Activated T-helper 1 cell treated with anti-CD3 and anti-CD28 coated beads, Interleukin-2, amount 50 U/mL, for 16 hours (primary cell): ENCODE measurements at places on chromosomes 1 and 21.

- no peak for DNase-seq
Measured at GRCh38 chr1:163436140-163436812, 114.5 kb downstream of the NUF2 start.

DNA sequence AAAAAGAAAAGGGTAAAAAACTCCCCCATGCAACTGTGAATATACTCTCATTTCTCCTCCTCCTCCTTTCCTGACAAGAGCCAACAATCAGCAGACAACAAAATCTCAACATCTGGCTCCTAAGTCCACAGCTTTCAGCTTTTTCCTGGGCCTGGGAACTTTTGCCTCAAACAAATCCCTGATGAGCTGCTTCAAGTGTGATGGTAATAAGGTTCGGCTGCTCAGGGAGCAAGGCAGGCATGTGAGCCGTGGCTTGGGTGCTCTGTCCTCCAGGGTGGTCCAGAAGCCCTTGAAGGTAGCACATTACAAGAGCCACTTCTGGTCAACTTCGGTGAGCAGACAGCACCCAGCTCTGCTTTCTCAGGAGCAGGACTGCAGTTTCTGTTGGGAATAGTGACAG lies 46.3 kb downstream of the ITPKB start:
- no peak for DNase-seq

- no peak for DNase-seq
Measured at GRCh38 chr1:19405761-19406487, 79.4 kb downstream of the CAPZB start.

DNA sequence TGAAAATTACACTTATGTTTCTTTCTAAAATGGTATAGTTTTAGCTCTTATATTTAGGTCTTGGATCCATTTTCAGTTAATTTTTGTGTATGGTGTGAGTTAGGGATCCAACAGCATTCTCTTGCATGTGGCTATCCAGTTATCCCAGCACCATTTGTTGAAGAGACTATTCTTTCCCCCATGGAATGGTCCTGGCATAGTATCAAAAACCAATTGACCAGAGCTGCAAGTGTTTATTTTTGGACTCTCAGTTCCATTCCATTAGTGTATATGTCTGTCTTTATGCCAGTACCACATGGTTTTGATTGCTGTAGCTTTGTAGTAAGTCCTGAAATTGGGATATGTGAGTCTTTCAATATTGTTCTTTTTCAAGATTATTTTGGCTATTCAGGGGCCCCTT lies 14.3 kb downstream of the TTLL10 start:
- DNase-seq, result no peak

- DNase-seq, result no peak
Measured at GRCh38 chr1:74430342-74430934, 82.0 kb downstream of the LRRC53 start.

- DNase-seq, result no peak
Measured at GRCh38 chr1:89962024-89962741, 32.7 kb upstream of the ZNF326 start.

- no peak for DNase-seq
Measured at GRCh38 chr1:202411422-202411821, 62.9 kb downstream of the PPP1R12B start.

DNA sequence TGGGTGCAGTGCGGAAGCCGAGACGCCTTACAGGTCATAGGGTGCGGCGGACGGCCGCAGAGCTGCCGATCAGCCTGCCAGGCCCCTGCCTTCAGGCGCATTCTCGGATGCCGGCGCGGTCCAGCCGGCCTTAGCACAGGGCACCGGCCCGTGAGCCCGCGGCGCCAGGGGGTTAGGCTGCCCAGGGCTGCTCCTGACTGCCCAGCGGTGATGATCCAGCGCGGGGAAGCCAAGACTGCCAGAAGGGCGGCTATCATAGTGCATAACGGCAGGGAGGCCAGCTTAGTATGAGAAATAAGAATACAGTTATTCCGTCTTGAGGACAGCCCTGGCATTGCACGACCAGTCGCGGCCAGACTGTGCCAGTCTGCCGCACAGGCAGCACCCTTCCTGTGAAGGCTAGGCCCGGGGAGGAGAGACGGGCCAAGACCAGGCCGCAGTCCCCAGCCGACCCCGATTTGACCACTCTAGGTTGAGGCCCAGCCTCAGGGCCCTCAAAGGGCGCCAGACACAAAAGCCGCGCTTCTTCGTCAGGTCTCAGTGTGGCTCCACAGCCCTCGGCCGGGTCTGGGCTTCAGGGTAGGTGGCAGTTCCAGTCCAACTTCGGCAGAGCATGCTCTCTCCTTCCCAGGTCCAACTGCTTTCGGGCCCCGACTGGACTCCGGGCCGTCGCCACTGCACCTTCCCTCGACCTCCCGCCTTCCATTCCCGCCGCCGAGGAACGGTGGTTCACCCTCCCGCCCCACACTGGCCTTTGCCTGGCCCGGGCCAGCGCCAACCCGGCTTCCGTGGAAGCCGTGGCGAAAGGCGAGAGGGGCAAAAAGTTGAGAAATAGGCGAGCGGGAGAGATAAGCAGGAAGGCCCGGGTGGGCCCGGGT lies 829 bp downstream of the ALX3 start:
- DNase-seq, result no peak

DNA sequence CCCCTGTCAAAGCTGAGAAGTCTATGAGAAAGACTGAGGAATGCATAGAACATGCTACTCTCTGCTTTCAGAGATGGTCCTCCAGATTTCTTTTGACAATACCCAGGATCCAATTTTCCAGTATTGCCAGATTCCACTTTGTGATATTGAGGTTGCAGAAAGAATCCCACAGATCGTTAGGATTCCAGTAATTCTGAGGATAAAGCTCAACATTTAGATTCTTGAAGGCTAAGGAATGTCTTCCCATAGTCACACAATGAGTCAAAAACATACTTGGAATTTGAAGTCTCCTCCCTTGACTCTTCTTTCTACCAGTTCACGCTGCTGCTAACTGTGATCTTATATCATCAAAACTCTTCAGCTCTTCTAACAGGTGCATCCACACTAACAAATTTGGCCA lies 57.1 kb downstream of the TNFSF18 start:
- DNase-seq, result no peak

DNA sequence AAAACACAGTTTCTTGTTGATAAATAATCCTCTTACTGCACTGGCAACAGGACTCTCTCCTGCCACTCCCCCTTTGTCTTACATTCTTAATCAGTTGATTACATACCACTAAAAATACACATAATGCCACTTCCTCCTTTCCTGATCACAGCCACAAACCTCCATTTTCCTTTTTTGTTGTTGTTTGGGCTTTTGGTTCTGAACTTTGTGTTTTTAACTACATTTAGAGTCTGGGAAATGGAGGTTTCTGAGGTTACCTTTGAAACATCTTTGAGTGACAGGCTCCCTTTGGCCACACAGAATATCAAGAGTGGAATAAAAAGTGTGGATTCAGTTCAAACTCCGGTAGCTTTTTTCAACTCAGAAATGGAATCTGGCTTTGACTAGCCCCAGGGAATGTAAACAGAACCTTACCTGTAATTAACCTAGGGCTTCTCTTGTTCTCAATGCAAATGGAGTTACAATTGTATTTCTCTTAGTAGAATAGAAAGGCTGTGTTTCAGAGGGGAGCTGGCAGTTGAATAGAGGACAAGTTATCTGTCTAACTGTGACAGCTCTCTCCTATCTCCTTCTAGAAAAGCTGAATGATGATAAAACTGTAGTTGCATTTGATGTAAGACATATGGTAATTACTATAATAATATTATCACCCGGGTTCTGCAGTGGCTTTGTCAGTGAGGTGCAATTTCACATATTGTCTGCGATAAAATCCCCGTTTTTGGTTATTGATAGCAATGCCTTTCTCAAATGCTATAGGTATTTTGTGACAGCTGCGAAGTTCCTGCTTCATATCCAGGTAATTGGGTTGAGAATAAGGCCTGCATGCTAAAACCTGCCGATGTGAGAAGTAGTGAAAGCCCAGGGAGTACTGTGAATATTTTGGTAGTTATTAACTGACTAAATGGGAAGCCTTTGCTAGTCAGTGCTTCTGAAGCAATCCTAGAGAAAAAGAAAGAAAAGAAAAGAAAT lies 66.9 kb downstream of the ST6GALNAC5 start:
- no peak for DNase-seq

- no peak for DNase-seq
Measured at GRCh38 chr21:39362733-39363132, 13.8 kb upstream of the HMGN1 start.

- DNase-seq, result no peak
Measured at GRCh38 chr1:232437510-232437909, 192.4 kb downstream of the SIPA1L2 start.

- DNase-seq, result no peak
Measured at GRCh38 chr1:192477630-192478029, 97.9 kb upstream of the RGS1 start.

DNA sequence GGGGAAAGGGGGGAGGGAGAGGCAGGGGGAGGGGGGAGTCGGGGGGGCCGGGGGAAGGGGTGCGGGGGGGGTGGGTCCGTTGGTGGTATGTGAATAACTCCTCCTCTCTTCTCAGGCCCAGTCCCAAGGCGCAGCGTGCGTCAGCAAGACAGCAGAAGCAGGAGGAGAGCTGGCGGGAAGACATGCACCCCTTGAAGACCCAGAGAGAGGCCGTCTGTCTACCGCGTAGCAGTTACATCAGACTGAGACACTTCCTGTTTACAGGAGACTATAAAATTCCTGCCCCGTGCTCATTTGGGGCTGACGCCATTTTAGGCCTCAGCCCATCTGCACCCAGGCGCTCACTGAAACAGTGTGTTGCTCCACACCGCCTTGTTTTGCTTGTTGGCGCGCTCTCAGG lies 55.3 kb downstream of the SETD4 start:
- no peak for DNase-seq

- no peak for DNase-seq
Measured at GRCh38 chr1:55708781-55709180, 493.6 kb upstream of the USP24 start.

- no peak for DNase-seq
Measured at GRCh38 chr1:32040711-32041110, 27.0 kb downstream of the KHDRBS1 start.

DNA sequence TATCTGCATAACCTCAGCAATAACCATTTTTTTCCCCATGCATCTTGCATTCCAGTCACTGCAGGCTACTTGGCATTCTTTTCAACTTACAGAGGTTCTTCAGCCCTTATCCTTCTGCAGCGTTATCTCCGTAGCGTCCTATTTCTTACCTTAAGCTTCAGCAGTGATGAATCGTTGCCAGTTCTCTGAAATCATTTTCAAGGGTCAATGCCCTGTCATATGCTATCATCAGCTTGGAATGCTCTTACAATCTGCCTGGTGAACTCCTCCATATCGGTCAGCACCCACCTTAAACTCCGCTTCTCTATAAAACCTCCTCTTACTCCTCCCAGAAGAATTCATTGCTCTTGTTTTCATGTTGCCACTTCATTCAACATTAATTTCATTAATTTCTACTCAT lies 105.1 kb upstream of the DPH5 start:
- no peak for DNase-seq

DNA sequence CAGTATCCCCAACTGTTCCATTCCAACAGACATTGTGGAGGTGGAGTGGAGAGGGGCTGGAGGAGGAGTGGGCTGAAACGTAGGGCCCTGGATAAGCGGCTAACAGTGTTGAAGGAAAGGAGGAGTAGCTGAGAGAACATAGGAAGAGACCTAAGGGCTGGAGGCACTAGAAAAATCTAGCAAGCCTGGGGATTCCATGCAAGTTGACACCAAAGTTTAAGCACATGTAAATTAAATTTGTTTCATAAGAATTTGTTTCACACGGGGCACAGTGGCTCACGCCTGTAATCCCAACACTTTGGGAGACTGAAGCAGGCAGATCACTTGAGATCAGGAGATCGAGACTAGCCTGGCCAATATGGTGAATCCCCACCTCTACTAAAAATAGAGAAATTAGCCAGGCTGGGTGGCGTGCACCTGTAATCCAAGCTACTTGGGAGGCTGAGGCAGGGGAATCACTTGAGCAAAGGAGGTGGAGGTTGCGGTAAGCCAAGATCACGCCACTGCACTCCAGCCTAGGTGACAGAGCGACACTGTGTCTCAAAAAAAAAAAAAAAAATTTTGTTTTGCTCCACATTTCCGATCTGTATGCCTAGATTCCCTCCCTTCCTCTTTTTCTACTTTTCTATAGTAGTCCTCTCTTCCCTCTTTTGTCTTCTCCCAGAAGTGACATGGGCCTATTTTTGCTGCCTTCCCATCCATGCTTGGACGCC lies 530 bp upstream of the CD244 start:
- no peak for DNase-seq

- DNase-seq, result no peak
Measured at GRCh38 chr1:205515781-205516253, 11.3 kb downstream of the CDK18 start.

DNA sequence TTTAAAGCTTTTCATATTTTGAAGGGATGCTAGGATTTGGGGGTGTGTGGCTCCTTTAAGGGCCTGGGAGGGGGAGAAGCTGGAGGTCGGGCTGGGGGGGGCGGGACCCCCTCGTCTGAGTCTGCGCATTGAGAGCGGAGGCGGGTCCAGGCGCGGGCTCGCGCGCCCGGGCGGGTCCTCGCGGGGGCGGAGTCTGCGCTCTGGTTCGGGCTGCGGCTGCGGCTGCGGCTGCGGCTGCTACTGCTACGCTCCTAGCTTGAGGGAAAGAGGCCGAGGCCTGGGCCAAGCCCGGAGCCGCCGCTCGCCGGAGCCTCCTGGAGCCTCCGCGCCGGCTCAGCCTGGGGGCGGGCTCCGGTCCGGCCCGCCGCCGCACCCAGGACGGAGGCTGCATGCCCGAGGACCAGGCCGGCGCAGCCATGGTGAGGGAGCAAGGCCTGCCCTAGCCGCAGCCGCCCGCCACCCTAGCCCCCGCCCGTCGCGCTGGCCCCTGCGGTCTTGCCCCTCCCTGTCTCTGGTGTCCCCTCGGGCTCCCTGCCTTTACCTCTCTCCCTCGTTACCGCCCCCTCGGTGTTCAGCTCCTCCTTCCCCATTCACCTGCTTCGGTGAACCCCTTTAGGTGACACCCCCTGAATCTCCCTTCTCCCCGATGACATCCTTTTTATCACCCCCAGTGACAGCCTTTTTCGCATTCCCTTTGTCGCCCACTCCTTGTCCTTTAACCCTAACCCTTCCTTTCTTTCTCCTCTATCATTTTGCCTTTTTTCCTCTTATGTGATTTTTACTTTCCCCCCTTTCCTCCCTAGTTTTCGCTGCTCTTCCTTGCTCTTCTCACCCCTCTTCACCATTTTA lies at the start of gene ZYG11B:
TSS of gene ZYG11B (plus strand) at position 189 of the 849 bp plus-strand sequence. CDS start at position 390, 201 bp downstream.
- DNase-seq, result peak; percentile 88

DNA sequence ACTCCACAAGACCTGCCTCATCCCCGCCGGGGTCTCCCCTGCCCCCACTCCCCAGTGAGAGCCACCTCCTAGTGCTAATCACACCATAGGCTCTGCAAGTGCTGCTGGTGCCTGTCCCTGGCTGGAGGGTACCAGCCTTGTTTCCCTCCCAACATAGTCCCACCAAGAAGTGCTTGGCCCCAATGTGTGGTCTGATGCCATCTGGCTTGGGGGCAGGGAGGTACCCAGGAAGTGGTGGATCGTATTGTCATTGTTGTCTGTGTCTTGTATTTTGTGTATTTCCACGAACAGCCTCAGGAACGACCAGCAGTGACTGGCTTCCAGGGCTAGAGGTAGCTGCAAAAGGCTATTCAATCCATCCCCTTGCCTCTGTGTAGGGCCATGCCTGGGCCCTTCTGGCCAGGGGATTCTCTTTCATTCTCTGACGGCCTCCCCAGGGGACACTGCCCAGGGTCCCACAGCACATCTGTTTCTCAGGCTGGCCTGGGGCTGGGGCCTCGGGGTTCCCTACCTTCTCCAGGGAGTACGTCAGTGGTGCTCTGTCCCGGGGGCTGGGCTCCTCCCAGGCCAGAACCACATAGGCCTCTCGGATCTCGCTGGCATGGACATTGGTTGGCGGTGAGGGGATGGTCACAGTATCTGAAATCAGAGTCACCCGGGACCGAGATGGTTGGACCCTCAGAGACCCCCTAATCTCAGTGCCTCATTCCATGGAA lies 22.8 kb downstream of the MYOM3 start:
- no peak for DNase-seq

GRCh38 chr1:115089420-115090185 lies at the start of gene TSPAN2:
Gene TSPAN2, minus strand, starts transcription at chr1:115089503. Its CDS starts 71 bp downstream, at chr1:115089432.
- DNase-seq, result no peak
